Effector memory CD4-positive, alpha-beta T cell (primary cell): ENCODE measurements at places on chromosomes 12 and 14.

GRCh38 chr12:113996026-113996425 lies 29.9 kb upstream of the RBM19 start:
- no peak for DNase-seq

DNA sequence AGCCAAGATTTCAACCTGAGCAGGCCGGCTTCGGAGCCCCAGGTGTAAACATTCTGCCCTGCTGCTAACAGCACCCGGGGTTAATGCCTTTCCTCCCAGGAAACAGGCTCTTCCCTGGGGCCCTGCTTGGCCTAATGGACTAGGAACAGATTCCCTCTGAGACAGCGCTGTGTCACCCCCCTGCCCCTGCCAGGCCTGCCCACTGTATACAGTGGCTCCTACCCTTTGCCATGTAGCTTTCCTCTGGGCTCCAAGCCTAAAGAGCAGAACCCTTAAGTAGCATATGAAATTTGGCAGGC lies 28.3 kb upstream of the BCDIN3D start:
- DNase-seq, result no peak

DNA sequence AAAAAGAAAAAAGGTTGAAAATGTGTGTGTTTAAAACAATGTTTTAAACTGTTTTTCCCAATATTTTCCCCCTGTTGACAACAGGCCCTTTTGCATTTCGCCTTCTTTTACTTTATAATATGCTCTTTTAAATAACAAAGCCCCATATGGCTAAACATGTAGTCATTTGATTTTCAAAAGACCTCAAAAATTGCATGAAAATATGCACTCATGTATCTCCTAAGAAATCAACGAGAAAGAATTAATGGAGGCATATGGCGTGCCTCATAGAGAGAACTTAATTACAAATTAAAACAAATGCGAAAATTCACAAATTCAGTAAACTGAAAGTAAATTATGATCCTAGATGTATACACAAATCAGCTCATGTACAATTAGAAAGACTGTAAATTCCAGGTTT lies 202.6 kb upstream of the FOXN3 start:
- DNase-seq, result no peak

DNA sequence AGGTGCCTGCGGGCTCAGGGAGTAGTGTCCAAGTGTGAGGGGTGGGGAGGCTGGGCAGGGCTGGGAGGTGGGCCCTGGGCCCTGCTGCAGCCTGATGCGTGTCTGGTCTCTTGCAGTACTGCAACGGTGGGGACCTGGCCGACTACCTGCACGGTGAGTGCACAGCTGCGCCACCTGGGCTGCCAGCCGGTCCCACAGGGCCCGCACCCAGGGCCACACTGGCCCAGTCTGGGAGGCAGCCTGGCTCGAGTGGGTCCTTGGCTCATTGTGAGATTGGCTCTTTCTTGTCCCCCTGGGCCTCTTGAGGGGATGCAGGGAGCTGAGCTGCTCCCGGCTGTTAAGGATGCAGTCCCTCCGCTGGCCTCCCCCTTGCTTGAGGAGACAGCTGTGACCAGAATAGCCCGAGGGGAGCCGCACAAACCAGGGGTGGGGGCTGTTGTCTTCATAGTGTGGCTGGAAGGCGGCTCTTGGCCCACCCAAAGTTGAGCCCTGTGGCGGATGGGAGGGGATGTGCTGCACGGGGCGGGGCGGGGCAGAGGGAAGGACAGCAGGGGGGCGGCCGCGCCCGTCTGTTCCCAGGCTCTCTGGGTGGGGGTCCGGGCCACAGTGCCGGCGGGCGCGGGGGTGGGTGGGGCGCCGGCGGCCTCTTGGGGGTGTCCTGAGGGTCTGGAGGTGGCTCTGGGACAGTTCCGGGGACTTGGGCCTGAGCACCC lies 13.1 kb downstream of the ULK1 start:
- DNase-seq, result no peak

DNA sequence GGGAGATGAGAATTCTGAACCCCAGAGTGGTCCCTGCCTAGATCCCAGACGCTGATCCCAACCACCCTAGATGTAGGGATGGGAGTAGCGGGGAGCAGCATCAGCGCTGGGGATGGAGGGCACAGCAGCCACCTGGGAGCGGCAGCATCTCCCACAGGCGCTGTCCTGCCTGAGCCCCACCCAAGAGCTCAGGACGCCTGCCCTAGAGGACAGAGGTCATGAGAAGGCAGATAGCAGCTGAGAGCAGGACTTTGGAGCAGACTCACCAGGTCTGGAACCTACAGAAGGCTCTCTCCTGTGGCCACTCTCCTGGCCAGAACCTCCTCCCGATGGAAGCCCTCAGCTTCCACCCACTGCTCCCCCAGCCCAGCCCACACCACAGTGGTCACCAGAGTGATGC lies 7.2 kb downstream of the CCDC85C start:
- DNase-seq, result no peak
